Activated CD4-positive, CD25-positive, alpha-beta regulatory T cell (primary cell): ENCODE measurements at places on chromosomes 11 and 22.

DNA sequence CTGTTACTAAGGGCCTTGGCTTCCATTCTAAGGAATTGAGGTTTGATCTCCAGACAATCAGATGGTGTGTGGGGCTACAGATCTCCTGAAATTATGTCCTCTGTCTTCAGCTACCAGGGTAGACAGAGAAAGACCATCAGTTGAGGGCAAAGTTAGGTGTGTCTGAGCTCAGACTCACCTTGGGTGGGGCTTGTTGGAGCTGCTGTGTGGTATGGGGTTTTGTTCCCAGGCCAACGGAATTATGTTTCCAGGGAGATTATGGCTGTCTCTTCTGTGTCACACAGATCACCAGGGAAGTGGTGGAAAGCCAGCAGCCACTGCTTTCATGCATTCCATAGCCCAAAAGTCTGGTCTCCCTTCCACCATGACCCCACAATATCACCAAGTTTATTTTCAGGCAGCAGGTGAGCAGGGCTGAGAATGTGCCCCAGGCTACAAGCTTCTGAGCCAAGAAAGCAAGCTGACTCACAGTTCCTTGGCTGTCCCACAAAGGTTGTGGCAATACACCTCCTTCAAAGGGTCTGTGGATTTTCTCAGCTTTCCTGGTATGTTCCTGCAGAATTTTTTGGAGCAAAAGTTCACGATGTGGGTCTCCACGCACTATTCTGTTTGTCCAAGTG, 714.9 kb downstream of the LUZP2 start:
- no peak for DNase-seq

GRCh38 chr11:92388380-92388779, 163.8 kb downstream of the FAT3 start:
- DNase-seq: no peak

- DNase-seq: no peak
These were observed 197.8 kb downstream of the MN1 start for GRCh38 chr22:27603800-27604144.

DNA sequence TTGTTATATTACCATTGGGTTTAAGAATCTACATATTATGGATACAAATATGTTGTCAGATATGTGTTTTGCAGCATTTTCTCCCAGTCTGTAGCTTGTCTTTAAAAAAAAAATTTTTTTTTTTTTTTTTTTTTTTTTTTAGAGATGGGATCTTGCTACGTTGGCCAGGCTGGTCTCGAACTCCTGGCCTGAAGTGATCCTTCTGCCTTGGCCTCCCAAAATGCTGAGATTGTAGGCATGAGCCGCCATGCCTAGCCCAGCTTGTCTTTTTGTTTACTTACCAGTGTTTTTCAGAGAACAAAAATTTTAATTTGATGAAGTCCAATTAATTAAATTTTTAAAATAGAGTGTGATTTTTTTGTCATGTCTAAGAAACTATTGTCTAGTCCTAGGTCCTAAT, 29.8 kb downstream of the INCENP start:
- no peak for DNase-seq

- no peak for DNase-seq
These were observed 695.5 kb downstream of the FAM181B start for GRCh38 chr11:82038154-82038553.

DNA sequence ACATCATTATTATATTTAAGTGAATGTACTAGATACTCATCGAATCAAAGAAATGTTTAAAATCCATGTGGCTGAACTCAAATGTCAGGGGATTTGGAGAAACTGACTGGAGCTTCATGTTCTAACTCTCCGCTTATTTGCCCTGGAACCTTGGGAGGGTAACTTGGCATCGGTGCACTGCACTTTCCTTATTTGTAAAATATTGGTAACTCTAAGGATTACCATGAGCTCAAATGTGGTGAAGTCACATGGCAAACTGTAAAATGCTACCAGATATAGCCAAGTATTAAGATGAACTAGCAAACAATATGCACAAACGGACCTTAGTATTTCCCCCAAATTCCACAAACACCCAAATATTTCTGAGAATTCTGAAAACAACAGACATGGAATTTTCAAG, 75.6 kb downstream of the ETS1 start:
- no peak for DNase-seq

DNA sequence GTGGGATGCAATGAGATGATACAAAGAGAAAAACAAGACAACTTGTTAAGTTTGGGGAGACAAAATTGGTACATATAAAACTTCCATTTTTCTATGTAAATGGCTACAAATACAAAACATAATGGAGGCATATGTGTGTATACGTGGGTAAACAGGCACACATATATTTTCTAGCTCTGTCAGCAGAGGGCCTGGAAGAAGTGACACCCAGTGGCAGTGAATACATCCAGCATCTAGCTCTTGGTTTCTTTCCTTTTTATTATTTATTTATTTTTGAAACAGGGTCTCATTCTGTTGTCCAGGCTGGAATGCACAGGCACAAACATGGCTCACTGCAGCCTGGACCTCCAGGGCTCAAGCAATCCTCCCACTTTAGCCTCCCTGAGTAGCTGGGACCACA, 5.0 kb upstream of the RASL10A start:
- no peak for DNase-seq

GRCh38 chr22:49262167-49262566, 565.5 kb downstream of the BRD1 start:
- no peak for DNase-seq
